ENCODE measurements at places on chromosomes 3 and 15.
A peak's percentile ranks its signal among the peaks of the same experiment; 100 is the strongest.

GRCh38 chr3:16906682-16907081 lies 21.9 kb downstream of the PLCL2 start:
- no peak for DNase-seq
- peak overlapping the region; percentile 63 for H3K27ac ChIP-seq
- H3K4me1 ChIP-seq: peaks cover 50% of the 10 kb centered on the region

GRCh38 chr15:39362821-39363561 lies 217.9 kb upstream of the THBS1 start:
- H3K36me3 ChIP-seq: no peaks in the 10 kb centered on the region
- H3K27me3 ChIP-seq: no peaks in the 10 kb centered on the region
- no peaks in the 10 kb centered on the region for H3K4me1 ChIP-seq
- DNase-seq: no peak
- no peak overlapping the region for H3K27ac ChIP-seq
- no peak overlapping the region for H3K4me3 ChIP-seq

- H3K27ac ChIP-seq: no peak overlapping the region
- no peaks in the 10 kb centered on the region for H3K27me3 ChIP-seq
- no peak overlapping the region for H3K4me3 ChIP-seq
- no peaks in the 10 kb centered on the region for H3K4me1 ChIP-seq
- no peaks in the 10 kb centered on the region for H3K36me3 ChIP-seq
- no peak for DNase-seq
These were observed 184.5 kb downstream of the EFHB start for GRCh38 chr3:19749448-19750017.

- H3K36me3 ChIP-seq: no peaks in the 10 kb centered on the region
- H3K27me3 ChIP-seq: no peaks in the 10 kb centered on the region
- H3K4me3 ChIP-seq: peak overlapping the region; percentile 84
- peaks cover 42% of the 10 kb centered on the region for H3K4me1 ChIP-seq
- peak overlapping the region; percentile 28 for H3K27ac ChIP-seq
These were observed 73.6 kb upstream of the CGNL1 start for GRCh38 chr15:57302640-57303257.

DNA sequence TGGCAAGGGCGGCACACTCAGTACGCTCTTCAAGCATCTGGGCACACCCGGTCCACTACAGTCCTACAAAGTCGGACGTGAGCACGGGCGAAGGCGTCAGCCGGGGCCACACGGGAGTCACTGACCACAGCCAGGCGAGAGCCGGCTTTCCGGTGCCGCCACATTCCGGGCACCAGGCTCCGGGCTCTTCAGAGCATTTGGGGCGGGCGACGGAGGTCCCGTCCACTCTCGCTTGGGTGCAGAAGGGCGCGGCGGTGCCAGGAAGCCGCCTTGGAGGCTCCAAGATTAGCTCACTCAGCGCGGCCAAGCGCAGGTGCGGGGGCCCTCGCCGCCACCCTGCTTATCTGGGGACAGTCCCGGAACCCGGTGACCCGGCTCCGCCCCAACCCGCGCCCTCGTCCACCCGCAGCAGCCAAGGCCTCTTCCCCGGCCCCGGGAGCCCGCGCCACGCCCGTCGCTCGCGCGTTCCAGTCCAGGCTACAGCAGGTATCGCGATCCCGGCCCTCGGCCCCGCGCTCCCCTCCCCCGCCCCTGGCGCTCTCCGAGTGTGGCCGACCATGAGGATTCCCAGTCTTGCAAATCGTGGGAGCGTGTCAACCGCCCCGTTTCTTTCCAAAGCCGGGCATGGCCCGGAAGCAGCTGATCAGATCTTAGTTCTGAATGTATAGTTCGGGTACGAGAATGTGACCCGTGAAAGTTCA lies at the start of gene ADPRH:
Gene ADPRH, plus strand, starts transcription at position 127 of the 701 bp plus-strand sequence. CDS start 2,678 bp downstream, outside the sequence.
- H3K36me3 ChIP-seq: no peaks in the 10 kb centered on the region
- peak within 1 kb of the TSS; percentile 97 for H3K27ac ChIP-seq
- no peaks in the 10 kb centered on the region for H3K27me3 ChIP-seq
- H3K4me1 ChIP-seq: peaks cover 17% of the 10 kb centered on the region

- H3K4me1 ChIP-seq: peaks cover 77% of the 10 kb centered on the region
- no peaks in the 10 kb centered on the region for H3K36me3 ChIP-seq
- DNase-seq: peak; percentile 99
- no peaks in the 10 kb centered on the region for H3K27me3 ChIP-seq
These were observed 53.7 kb upstream of the MEF2A start for GRCh38 chr15:99511866-99512661.

DNA sequence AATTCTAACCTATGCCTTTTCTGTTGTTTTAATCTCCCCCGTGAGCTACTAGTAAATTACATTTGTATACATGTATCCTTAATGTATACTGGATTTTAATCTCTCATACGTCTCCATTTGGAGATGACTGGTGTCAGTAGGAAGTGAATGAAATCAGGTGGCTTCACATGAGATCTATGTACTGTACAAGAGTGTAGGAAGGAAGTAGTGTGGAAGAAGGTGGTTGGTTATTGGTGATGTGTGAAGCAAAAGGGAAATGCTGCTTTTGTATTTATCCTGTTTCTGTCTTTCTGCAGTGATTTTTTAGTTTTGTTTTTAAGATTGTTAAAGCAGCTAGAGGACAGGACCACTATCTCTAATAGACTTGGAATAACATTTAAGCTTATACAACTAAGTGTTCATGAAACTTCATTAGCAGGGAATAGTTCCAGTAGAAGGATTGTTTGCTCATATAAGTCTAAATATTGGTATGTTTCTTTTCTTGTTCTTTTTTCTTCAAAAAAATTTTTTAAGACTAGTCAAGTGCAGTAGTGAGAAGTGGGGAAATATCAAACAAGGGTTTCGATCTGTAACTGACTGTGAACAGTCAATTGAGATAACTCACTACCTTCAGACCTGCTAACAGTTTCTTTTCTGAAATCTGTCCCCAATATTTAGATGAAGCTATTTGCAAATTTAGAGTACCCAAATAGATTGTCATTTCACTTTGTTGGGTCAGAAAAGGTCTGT lies 15.3 kb downstream of the SNX1 start:
- peaks cover 26% of the 10 kb centered on the region for H3K4me1 ChIP-seq
- DNase-seq: no peak
- peaks cover 12% of the 10 kb centered on the region for H3K36me3 ChIP-seq
- H3K4me3 ChIP-seq: 0 out of 2 replicates have a peak overlapping the region, but pooled peaks have one; percentile 11

GRCh38 chr3:89145995-89146394 lies 38.6 kb downstream of the EPHA3 start:
- H3K4me1 ChIP-seq: no peaks in the 10 kb centered on the region
- no peak for DNase-seq
- H3K4me3 ChIP-seq: no peak overlapping the region

- H3K36me3 ChIP-seq: no peaks in the 10 kb centered on the region
- H3K4me3 ChIP-seq: no peak overlapping the region
- no peaks in the 10 kb centered on the region for H3K4me1 ChIP-seq
These were observed 102.3 kb downstream of the POLQ start for GRCh38 chr3:121443456-121443855.

DNA sequence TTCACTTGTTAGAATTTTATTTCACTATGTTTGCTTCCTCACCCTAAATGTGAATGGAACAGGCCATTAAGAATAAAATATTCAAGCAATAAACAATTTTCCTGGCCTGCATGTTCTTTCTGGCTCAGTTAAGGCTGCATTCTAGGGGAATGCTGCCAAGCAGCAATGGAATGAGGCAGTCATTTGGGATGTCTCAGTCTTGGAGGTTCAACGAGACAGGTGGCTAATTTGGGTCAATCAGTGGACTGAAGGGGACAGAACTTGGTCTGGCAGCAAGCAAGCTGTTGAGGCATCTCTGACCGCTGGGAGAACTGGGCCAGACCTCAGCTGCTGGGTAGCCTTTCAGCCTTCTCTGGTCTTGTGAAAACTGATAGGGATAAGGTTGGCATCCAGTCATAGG lies 241.6 kb downstream of the NLGN1 start:
- H3K4me1 ChIP-seq: no peaks in the 10 kb centered on the region
- no peak overlapping the region for H3K27ac ChIP-seq
- H3K27me3 ChIP-seq: no peaks in the 10 kb centered on the region
- no peaks in the 10 kb centered on the region for H3K36me3 ChIP-seq

- H3K4me1 ChIP-seq: no peaks in the 10 kb centered on the region
- H3K27me3 ChIP-seq: no peaks in the 10 kb centered on the region
- no peak for DNase-seq
- H3K27ac ChIP-seq: no peak overlapping the region
- no peaks in the 10 kb centered on the region for H3K36me3 ChIP-seq
These were observed 42.5 kb downstream of the LPP start for GRCh38 chr3:188196232-188196990.

- H3K4me3 ChIP-seq: no peak overlapping the region
- no peak overlapping the region for H3K27ac ChIP-seq
- peak; percentile 45 for DNase-seq
- H3K36me3 ChIP-seq: no peaks in the 10 kb centered on the region
- H3K27me3 ChIP-seq: no peaks in the 10 kb centered on the region
These were observed 65.9 kb downstream of the BTD start for GRCh38 chr3:15667484-15667883.

- H3K27ac ChIP-seq: no peak overlapping the region
- DNase-seq: no peak
- no peaks in the 10 kb centered on the region for H3K27me3 ChIP-seq
These were observed 588.0 kb downstream of the TUSC7 start for GRCh38 chr3:117297541-117297940.

DNA sequence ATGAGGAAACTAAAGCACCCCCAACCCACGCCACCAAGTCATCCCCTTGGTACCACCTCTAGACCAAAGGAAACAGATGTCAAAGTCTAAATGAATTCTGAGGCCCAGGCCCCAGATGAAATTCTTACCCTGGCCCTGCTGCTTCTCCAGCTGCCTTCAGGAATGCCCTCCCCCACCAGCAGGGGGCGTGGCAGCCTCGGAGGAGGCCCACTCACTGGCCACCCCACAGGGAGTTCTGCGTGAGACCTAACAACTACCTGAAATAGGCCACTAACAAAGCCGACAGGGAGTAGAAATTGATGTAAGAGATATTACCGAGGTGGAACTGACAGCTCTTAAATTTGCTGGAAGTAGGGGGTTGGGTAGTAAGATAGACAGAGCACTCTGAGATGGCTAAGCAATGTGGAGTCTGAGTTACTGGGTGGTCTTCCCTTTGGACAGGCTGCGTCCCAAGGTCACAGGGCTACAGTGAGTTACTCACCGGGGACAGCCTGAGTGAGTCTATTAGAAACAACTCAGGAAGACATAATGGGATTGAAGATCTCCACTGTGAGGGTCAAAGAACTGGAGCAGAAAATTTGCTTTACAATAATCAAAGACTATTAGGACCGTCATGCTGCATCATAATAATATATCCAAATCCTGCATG lies 240.7 kb downstream of the SHOX2 start:
- H3K36me3 ChIP-seq: no peaks in the 10 kb centered on the region
- no peaks in the 10 kb centered on the region for H3K4me1 ChIP-seq
- peak; percentile 1 for DNase-seq
- H3K27ac ChIP-seq: no peak overlapping the region
- H3K27me3 ChIP-seq: no peaks in the 10 kb centered on the region
- H3K4me3 ChIP-seq: no peak overlapping the region

- peaks cover 4% of the 10 kb centered on the region for H3K27me3 ChIP-seq
- no peaks in the 10 kb centered on the region for H3K36me3 ChIP-seq
- H3K4me1 ChIP-seq: no peaks in the 10 kb centered on the region
- DNase-seq: no peak
These were observed 63.1 kb downstream of the LPP start for GRCh38 chr3:188217011-188217463.

DNA sequence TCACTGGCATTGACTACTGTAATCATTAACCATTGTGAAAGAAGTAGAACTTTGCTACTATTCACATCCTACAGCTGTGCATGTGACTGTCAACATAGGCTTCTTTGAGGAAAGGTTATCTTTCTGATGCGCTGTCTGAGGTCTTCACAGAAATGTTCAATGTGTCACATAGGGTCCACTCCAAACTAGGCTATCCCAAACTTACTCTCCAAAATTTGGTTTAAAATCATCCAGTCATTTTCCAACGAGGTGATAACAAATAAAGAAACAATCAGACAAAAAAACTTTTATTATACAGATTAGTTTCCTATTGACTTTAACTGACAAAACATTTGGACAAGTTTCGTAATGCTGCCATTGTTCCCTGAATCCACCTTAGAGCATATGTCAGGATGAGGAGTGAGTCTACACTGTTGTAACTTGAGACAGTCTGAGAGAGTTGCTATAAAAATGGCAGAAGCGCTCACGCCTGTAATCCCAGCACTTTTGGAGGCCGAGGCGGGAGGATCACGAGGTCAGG lies 511.6 kb downstream of the PLOD2 start:
- no peaks in the 10 kb centered on the region for H3K4me1 ChIP-seq
- H3K27me3 ChIP-seq: no peaks in the 10 kb centered on the region

- H3K4me1 ChIP-seq: no peaks in the 10 kb centered on the region
- H3K36me3 ChIP-seq: peaks cover 6% of the 10 kb centered on the region
- no peaks in the 10 kb centered on the region for H3K27me3 ChIP-seq
- H3K27ac ChIP-seq: no peak overlapping the region
These were observed 21.9 kb upstream of the FBXL22 start for GRCh38 chr15:63575312-63575711.

DNA sequence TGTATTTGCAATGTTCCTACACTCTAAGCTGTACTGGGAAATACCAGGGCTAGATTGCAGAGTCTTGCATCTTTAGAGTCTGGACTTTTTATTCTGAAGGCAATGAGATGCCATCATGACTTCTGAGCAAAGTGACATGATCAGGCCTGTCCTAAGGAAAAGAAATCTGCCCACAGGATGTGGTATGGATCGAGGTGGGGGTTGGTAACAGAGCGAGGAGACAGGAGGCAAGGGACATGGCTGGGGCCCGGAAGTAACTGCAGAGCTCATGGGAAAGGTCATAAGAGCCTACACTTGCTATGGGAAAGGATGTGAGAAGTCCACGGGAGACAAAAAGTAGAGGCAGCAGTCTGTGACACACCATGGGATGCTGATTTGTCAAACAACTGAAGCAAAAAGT lies 121.5 kb downstream of the OXNAD1 start:
- DNase-seq: no peak

DNA sequence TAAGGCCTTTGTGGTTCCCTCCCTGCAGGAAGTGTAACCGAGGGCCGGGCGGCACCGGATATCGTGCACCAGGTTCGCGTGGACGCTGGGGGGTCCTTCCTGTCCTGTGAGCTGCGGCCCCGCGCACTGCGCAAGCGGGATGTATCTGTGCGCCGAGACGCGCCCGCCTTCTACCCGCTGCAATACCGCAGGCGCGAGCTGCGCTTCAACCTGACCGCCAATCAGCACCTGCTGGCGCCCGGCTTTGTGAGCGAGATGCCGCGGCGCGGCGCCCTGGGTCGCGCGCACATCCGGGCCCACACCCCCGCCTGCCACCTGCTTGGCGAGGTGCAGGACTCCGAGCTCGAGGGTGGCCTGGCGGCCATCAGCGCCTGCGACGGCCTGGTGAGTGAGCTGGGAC lies 35.9 kb downstream of the SAXO2 start:
- DNase-seq: no peak
- no peak overlapping the region for H3K27ac ChIP-seq
- H3K27me3 ChIP-seq: no peaks in the 10 kb centered on the region

- H3K27me3 ChIP-seq: no peaks in the 10 kb centered on the region
- no peaks in the 10 kb centered on the region for H3K4me1 ChIP-seq
- H3K4me3 ChIP-seq: no peak overlapping the region
- no peak overlapping the region for H3K27ac ChIP-seq
- DNase-seq: no peak
These were observed 853.8 kb downstream of the IGSF11 start for GRCh38 chr3:118180853-118181252.

GRCh38 chr3:24303057-24303754 lies 191.4 kb downstream of the THRB start:
- H3K4me3 ChIP-seq: no peak overlapping the region
- DNase-seq: no peak
- H3K4me1 ChIP-seq: no peaks in the 10 kb centered on the region
- no peak overlapping the region for H3K27ac ChIP-seq
- H3K27me3 ChIP-seq: no peaks in the 10 kb centered on the region

Data from GM12878 (cell line).